ENCODE measurements at places on chromosomes 3 and 15.
A peak's percentile ranks its signal among the peaks of the same experiment; 100 is the strongest.

DNA sequence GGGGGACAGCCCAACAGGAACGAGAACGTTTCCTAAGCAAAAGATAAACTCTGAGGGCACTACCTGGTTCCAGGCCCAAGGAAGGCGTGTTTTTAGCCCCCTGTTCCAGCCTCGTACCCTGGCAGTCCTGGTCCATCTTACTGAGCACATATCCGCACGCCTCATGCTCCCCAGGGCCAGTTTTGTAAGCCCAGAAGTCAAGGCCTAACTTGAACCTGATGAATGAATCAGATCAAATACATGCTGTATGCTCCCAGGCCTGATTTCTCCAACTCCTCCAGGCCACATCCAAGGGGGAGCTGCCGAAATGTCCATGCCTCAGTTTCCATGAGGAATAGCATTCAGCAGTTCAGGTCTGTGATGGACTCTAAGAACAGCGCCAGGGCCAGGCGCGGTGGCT, 14.3 kb upstream of the DOCK3 start:
- no peak for DNase-seq

DNA sequence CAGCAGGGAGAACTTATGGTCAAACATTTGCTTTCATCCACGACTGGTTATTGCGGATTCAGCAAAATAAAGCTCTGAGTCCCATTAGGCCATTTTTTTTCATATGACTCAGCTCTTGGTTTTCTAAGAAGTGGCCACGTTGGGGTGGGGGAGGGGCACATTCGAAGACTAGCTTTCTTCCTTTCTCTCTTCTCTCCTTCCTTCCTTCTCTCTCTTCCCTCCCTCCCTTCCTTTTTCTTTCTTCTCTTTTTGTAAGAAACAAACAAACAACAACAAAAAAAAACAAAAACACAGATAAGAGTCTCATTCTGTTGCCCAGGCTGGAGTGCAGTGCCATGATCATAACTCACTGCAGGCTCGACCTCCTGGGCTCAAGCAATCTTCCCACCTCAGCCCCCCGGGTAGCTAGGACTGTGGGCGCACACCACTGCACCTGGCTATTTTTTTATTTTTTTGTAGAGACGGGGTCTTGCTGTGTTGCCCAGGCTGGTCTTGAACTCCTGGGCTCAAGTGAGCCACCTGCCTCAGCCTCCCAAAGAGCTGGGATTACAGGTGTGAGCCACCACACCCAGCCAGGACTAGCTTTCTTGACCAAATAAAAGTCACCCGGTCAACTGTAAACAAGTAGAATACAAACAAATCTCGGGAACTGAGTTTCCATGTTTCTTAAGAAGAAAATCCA, 41.6 kb downstream of the ABCC5 start:
- DNase-seq: no peak

- DNase-seq: no peak
Measured at GRCh38 chr3:120095979-120096426, 1.8 kb upstream of the GSK3B start.

GRCh38 chr3:1910322-1910721, 188.3 kb upstream of the CNTN4 start:
- no peak for DNase-seq

DNA sequence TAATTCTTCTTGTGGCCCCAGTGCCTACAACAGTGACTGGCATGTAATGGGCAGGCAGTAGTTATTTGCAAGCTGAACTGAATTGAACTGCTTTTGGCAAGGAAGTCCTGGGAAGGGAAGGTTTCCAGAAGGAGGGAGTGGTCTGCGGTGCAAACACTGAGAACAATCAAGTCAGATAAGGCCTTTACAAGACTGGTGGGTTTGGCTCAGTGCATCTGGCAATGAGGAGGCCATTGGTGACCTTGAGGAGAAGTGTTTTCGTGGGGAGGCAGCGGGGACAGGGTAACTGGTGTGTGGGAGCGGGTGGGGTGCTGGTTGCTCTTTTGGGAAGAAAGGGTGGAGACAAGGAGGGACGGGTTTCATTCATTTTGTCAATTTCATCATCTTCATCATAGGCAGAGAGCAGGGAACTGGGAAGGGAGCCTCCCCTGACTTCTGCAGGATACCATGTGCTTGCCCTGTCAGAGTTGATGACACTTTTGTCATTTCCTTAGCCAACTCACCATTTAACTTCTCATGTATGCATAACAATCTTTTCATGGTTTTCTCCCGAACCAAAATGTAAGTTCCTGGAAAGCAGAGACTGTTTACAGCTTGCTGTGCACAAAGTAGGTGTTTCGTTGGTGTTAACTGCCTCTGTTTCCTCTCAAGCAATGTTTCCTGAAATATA, 8.4 kb upstream of the EHD4 start:
- DNase-seq: no peak

DNA sequence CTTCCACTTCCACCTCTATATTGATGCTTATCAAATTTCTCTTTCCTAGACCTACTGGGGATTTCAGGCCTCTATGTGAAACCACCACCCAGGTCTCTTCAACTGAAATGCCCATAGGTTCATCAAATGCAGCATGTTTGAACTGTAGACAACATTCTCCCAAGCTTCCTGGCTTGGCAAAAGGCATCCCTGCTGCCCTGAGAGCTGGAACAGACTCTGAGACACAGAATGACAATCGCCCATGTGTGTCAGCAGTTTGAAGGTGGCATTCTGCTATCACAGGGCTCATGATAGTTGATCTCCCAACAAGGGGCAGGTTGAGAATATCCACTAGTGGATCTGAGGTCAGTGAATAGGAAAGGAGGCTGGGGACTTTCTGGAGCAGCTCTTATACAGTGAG, 200.7 kb downstream of the RPLP1 start:
- no peak for DNase-seq

DNA sequence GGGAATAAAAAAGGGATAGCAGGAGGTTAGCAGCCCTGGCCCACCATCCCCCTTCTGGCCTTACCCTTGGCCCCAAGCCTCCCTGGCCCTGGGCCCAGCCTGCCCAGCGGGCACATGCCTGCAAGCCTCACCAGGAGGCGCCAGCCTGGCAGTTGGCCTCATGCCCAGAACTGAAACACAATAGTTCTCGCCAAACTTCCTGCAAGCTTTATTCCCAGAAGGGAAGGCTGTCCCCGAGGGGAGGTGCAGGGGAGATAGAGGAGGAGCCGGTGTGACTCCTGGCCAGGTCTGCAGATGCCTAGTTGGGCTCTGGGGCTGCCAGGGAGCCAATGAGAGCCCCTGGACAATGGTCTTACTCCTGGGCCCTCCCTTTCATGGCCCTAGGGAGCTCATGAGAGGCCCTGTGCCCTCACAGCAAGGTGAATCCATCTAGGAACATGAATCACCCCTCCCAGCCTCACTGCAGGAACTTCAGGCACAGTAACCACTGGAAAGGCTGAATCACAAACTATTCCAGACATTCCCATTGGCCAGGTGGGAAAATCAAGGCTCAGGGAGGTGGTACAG, 4.0 kb downstream of the CCDC33 start:
- peak; percentile 96 for DNase-seq

DNA sequence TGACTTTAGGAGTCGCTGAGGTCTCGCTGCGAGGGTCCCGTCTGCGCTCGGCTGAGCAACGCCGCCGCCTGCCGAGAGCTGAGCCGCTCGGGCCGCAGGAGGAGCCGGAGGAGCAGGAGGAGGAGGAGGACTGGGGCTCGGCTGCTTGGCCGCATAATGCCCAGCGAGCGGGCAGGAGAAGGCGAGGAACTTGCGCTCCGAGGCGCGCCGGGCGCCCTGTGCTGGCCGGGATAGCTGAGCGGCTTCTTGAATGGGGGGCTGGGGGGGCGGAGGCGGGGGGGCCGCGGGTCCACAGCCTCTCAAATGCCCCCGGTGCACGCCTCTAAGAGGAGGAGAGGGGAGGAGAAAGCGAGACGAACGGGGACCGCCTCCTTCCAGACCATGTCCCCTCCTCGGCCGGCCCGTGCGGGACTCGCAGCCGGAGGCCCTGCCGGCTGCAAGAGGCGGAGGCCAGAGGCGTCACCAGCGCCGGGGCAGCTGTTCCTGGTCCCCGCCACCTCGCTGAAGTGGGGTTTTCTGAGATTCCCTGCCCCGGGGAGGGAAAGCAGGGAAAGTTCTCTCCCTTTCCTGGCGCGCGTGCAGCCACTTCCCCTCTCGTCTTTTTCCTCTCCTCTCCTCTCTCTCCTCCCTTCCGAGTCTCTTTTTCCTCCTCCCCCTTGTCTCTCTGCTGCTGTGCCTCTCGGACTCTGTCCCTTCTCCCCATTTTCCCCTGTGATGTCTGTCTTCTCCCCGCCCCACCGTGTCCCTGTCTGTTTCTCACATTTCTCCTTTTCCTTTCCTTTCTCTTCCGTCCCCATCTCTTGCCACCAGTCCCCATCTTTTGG, at the start of gene ADAMTS9:
Gene ADAMTS9 (minus strand): TSS at position 220 of the 824 bp plus-strand sequence. CDS start 343 bp downstream, outside the sequence.
- no peak for DNase-seq

DNA sequence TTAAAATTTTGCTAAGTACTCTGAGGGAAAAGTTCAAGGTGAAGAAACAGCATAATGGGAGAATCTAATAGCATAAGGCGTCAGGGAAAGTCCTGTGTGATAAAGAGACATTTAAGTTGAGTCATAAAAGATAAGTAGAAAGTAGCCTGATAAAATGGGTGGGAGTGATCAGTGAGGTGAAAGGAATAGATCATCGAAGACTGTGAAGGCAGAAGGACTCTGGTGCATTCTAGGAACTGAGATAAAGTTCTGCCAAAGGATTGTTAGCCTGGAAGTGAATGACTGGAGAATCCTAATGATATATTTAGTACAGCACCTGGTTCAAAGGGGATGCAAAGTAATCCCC, 149.9 kb downstream of the CFAP20DC start:
- DNase-seq: no peak

Data from NCI-H1694 treated with DMSO at 0.1 percent for 48 hours (cell line).